ENCODE measurements at places on chromosomes 5 and 9. TPM values are rescaled to one million over a fixed set of nuclear protein-coding genes. Genes with fewer than 3 reads are reported as not detected.

Gene EHMT1
- polyA plus RNA-seq, result 39.1 TPM

Gene BNC2
- polyA plus RNA-seq, result not detected

Gene LURAP1L
- not detected for polyA plus RNA-seq

Gene NUTM2G
- polyA plus RNA-seq, result 0.19 TPM

Gene GNG10
- polyA plus RNA-seq, result 16.2 TPM

Gene SLC6A3
- not detected for polyA plus RNA-seq

Gene RETREG1
- 9.3 TPM for polyA plus RNA-seq

Gene PCDHB2
- polyA plus RNA-seq, result not detected

Gene NR5A1
- polyA plus RNA-seq, result not detected

Gene PPP2R2B
- 0.14 TPM for polyA plus RNA-seq

Gene TXNDC8
- polyA plus RNA-seq, result not detected

Gene LRRC26
- polyA plus RNA-seq, result not detected

Gene LAMC3
- not detected for polyA plus RNA-seq

Gene SHOC1
- not detected for polyA plus RNA-seq

All from IgD-negative memory B cell (primary cell).